ENCODE measurements at places on chromosomes 3 and 15. TPM values are rescaled to one million over a fixed set of nuclear protein-coding genes. Genes with fewer than 3 reads are reported as not detected.

The LARP6 gene
- 11.9 TPM for total RNA-seq

The SECISBP2L gene
- 25.6 TPM for total RNA-seq

The FMN1 gene
- 1.3 TPM for total RNA-seq

The GRAMD2A gene
- not detected for total RNA-seq

The CCR1 gene
- 5.0 TPM for total RNA-seq

The NDUFB4 gene
- total RNA-seq: 203 TPM

The TOMM70 gene
- total RNA-seq: 30.0 TPM

The HRG gene
- total RNA-seq: not detected

The KCNMB3 gene
- 6.2 TPM for total RNA-seq

The ZNF620 gene
- total RNA-seq: 12.4 TPM

The GCHFR gene
- 6.2 TPM for total RNA-seq

DNA sequence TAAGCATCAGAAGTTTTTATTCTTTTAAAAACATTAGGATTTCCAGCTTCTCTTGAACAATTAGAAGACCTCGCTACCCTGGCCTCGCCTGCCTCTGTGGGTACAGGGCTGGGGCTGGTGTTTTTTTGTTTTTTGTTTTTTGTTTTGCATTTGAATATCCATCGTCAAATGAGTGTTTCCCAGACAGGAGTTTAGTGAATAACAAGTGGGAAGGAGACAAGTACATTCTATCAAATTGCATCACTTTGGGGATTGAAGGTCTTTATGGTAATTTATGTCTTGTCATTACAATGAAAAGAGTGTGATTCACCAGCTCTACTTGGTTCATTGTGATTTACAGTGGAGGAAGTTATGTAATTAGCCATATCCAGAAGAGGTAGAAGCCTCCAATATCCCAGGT lies 161.1 kb upstream of the UBE2E1 start:
- no peaks in the 10 kb centered on the region for H3K27me3 ChIP-seq
- H3K36me3 ChIP-seq: no peaks in the 10 kb centered on the region
- H3K27ac ChIP-seq: no peak overlapping the region
- no peak for DNase-seq
- no peaks in the 10 kb centered on the region for H3K4me1 ChIP-seq
- H3K4me3 ChIP-seq: no peak overlapping the region

GRCh38 chr3:183438735-183439134 lies 10.3 kb upstream of the MCF2L2 start:
- H3K36me3 ChIP-seq: no peaks in the 10 kb centered on the region
- no peak overlapping the region for H3K4me3 ChIP-seq
- DNase-seq: no peak
- H3K27me3 ChIP-seq: no peaks in the 10 kb centered on the region
- no peaks in the 10 kb centered on the region for H3K4me1 ChIP-seq
- H3K27ac ChIP-seq: no peak overlapping the region

GRCh38 chr15:78628227-78628626 lies 7.4 kb upstream of the CHRNA3 start:
- H3K27me3 ChIP-seq: no peaks in the 10 kb centered on the region
- H3K36me3 ChIP-seq: no peaks in the 10 kb centered on the region
- DNase-seq: no peak
- H3K27ac ChIP-seq: no peak overlapping the region
- H3K4me1 ChIP-seq: no peaks in the 10 kb centered on the region

GRCh38 chr15:29883126-29883525 lies 60.9 kb upstream of the TJP1 start:
- DNase-seq: no peak
- H3K27ac ChIP-seq: no peak overlapping the region
- H3K4me3 ChIP-seq: no peak overlapping the region
- H3K36me3 ChIP-seq: no peaks in the 10 kb centered on the region
- no peaks in the 10 kb centered on the region for H3K27me3 ChIP-seq
- H3K4me1 ChIP-seq: no peaks in the 10 kb centered on the region

DNA sequence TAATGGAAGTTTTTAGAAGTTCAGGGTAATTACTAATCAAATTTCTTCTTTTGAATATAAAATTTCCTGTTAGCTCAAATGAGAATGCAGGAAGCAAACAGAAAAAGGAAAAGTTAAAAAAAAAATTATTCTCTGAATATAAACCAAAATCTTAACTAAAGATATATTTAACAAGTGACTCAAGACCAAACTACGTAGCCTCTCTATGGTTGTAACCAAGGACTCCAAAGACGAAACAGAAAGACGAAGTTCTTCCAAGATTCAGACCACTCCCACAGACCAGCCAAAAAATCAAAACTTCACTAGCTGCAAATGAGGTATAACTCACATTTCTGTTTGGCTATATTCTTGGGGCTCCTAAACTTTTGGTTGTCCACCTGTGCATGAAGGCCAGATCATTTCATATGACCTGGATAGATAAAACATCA lies 846.5 kb upstream of the ALCAM start:
- no peak for DNase-seq
- no peaks in the 10 kb centered on the region for H3K36me3 ChIP-seq
- no peak overlapping the region for H3K27ac ChIP-seq
- H3K4me3 ChIP-seq: no peak overlapping the region
- H3K4me1 ChIP-seq: no peaks in the 10 kb centered on the region

- no peaks in the 10 kb centered on the region for H3K4me1 ChIP-seq
- no peaks in the 10 kb centered on the region for H3K27me3 ChIP-seq
- no peak for DNase-seq
- H3K36me3 ChIP-seq: no peaks in the 10 kb centered on the region
Measured at GRCh38 chr3:83769791-83770663, 1188.8 kb upstream of the CADM2 start.

DNA sequence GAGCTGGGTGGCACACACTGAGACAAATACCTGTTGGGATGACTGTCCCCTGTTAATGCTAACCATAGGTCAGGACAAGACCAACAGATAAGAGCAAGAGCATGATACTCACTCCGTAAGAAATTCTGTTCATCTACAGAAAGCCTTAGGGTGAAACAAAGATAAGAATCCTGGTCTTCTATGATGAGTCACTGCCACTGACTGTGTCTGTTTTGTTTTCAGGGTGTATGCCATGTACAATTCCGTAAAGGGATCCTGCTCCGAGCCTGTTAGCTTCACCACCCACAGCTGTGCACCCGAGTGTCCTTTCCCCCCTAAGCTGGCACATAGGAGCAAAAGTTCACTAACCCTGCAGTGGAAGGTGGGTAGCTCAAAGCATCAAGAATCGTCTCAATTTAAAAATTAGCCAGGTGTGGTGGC lies 141.1 kb downstream of the GHSR start:
- H3K4me3 ChIP-seq: no peak overlapping the region
- H3K27ac ChIP-seq: peak overlapping the region; percentile 30
- no peak for DNase-seq

- no peaks in the 10 kb centered on the region for H3K27me3 ChIP-seq
- no peak for DNase-seq
- no peaks in the 10 kb centered on the region for H3K4me1 ChIP-seq
- no peaks in the 10 kb centered on the region for H3K36me3 ChIP-seq
- no peak overlapping the region for H3K4me3 ChIP-seq
Measured at GRCh38 chr15:35827141-35827540, 281.2 kb upstream of the DPH6 start.

DNA sequence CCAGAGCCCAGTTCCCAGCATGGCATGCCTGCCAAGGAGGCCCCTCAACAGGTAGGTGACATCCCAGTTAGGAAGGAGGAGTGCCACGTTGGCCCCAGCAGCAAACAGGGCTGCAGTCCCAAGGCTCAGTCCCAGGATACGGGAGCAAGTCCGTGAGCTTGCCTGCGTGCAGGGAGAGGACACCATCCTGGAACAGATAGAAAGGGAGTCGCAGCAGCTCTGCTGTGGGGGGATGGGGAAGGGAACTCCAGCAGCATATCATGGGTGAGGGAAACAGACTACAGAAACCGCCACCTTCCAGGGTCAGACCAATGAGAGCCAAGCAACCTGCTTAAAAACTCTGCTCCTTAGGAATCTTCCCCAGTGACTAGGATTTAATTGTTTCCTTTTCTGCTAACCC lies 9.4 kb upstream of the DYNLT2B start:
- H3K4me1 ChIP-seq: no peaks in the 10 kb centered on the region
- DNase-seq: no peak
- H3K27ac ChIP-seq: no peak overlapping the region
- no peaks in the 10 kb centered on the region for H3K27me3 ChIP-seq
- no peaks in the 10 kb centered on the region for H3K36me3 ChIP-seq

- no peaks in the 10 kb centered on the region for H3K27me3 ChIP-seq
- DNase-seq: no peak
- no peaks in the 10 kb centered on the region for H3K4me1 ChIP-seq
- H3K4me3 ChIP-seq: no peak overlapping the region
- H3K27ac ChIP-seq: peak overlapping the region; percentile 81
- H3K36me3 ChIP-seq: no peaks in the 10 kb centered on the region
Measured at GRCh38 chr15:50057905-50058639, 61.0 kb downstream of the ATP8B4 start.

GRCh38 chr15:81279621-81280485 lies 44.1 kb downstream of the STARD5 start:
- H3K4me3 ChIP-seq: no peak overlapping the region
- H3K27ac ChIP-seq: no peak overlapping the region
- H3K27me3 ChIP-seq: no peaks in the 10 kb centered on the region
- no peaks in the 10 kb centered on the region for H3K36me3 ChIP-seq

DNA sequence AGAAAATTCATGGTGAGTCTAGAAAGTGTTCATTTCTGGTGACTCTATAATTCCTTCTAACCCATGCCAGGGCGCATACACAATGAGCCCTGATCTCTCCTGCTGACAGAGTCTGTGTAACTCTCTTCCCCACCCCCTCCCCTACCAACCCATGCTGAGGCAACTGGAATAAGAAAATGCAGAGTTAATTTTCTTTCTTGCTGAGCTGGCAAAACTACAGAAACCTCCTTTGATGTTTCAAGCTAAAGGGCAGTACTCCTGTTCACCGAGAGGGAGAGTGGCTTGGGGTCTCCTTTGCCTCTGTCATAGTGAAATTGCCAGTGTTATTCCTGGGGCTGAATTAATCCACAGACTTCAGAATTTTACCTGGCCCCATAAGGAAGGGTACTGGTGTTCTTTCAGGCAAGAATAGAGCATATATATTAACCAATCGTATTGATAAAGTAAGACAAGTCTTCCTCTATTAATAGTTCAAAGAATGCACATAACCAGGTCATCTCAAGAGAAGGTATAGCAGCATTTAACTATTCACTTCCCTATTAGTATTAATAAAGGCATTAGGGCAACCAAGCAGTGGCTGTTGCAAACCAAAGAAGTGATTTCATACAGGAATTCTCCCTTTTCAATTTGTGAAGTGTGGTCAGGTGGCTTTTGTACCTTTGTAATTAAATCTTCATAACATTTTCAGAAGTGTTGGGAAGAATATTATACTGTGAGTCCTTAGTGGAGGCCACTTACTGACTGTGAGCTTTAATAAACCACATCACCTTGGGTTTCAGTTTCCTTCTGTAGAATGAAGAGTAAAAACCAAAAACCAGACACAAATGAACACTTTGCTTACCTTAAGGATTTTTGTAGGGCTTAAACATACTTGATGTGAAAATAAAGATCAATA lies 4.1 kb downstream of the GAP43 start:
- no peak for DNase-seq
- H3K4me3 ChIP-seq: no peak overlapping the region
- H3K4me1 ChIP-seq: no peaks in the 10 kb centered on the region

DNA sequence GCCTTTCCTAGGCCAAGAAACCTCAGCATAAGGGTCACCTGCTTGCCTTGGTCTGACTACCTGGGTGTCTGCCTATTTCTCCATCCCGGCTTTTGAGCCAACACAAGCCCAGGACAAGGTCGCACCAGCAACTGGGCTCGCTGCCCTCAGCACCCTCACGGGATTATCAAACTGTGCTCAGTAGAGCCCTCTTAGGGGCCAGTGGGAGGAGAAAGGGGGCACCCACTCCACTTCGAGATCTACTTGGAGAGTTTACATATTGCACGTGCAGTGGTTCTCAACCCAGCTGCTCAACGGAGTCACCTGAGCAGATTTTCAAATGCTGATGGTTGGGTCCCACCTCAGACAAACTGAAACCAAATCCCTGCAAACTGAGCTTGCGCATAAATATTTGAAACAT lies 31.1 kb downstream of the TSPAN3 start:
- no peaks in the 10 kb centered on the region for H3K27me3 ChIP-seq
- DNase-seq: no peak
- H3K4me3 ChIP-seq: no peak overlapping the region
- H3K4me1 ChIP-seq: no peaks in the 10 kb centered on the region

- no peaks in the 10 kb centered on the region for H3K4me1 ChIP-seq
- no peak for DNase-seq
- no peaks in the 10 kb centered on the region for H3K36me3 ChIP-seq
Measured at GRCh38 chr3:31815631-31816440, 165.2 kb downstream of the OSBPL10 start.

DNA sequence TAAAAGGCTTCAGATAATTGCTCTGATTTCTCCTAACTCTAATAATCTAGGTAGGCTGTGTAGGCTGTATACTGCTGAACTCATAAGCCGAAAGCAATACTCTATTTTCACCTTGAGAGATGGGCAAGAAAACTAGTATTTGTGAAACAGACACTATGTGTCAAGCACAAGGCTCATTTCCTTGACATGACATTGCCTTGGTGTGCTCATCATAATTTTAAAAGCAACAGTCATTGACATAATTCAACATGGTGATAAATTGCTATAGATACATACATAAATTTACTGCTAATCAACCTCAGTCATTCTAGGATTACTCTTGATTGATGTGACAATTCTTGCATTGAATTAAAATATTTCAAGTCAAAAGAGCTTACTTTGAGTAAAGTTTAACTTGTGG lies 304.7 kb downstream of the CNTN3 start:
- DNase-seq: no peak
- H3K27me3 ChIP-seq: no peaks in the 10 kb centered on the region
- no peaks in the 10 kb centered on the region for H3K36me3 ChIP-seq
- H3K4me3 ChIP-seq: no peak overlapping the region
- H3K4me1 ChIP-seq: no peaks in the 10 kb centered on the region
- H3K27ac ChIP-seq: no peak overlapping the region

GRCh38 chr15:28955160-28955992 lies 69.6 kb downstream of the APBA2 start:
- H3K4me1 ChIP-seq: no peaks in the 10 kb centered on the region
- no peaks in the 10 kb centered on the region for H3K36me3 ChIP-seq
- H3K4me3 ChIP-seq: no peak overlapping the region
- H3K27ac ChIP-seq: no peak overlapping the region

- no peaks in the 10 kb centered on the region for H3K4me1 ChIP-seq
- no peak overlapping the region for H3K4me3 ChIP-seq
- H3K27me3 ChIP-seq: no peaks in the 10 kb centered on the region
- no peaks in the 10 kb centered on the region for H3K36me3 ChIP-seq
Measured at GRCh38 chr15:68259883-68260282, 17.7 kb upstream of the FEM1B start.

Measured in uterus (tissue), 4 donors.